Central memory CD8-positive, alpha-beta T cell (primary cell): ENCODE measurements at places on chromosomes 5 and 9.

GRCh38 chr9:13450723-13451122 lies 171.2 kb upstream of the MPDZ start:
- DNase-seq = no peak

DNA sequence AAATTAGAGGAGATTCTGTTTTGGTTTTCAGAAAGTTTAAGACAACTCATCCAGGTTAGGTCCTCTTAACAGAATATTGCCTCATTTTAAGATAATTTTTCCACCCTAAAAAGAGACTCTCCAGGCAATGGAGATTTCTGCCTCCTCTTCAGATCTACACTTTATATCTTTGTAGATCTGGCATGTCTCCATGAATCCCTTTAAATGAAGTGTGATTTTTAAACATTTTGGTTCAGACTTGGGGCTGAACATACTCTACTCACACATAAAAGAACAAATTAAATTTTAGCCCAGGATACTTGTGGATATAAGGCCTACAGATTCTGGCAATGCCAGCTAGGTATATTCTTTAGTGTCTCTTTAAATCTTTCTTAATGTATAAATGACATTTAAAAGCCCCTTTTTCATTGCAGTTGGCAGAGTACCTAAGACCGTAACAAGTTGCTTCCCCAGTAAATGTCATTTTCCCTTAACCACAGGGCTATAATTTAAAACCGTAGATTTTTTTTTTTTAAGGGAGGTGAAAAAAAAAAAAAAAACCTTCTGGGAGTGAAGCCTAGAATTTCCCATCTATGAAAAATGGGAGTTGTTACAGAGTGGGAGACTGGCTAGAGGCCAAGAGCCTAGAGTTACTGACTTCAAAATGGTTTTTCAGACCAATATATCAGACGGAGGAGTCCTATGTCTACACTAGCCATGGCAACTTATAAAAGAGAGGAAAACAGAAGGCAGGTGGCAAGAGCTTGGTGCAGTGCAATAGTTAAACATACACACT lies 207.8 kb upstream of the TARS1 start:
- DNase-seq = no peak

DNA sequence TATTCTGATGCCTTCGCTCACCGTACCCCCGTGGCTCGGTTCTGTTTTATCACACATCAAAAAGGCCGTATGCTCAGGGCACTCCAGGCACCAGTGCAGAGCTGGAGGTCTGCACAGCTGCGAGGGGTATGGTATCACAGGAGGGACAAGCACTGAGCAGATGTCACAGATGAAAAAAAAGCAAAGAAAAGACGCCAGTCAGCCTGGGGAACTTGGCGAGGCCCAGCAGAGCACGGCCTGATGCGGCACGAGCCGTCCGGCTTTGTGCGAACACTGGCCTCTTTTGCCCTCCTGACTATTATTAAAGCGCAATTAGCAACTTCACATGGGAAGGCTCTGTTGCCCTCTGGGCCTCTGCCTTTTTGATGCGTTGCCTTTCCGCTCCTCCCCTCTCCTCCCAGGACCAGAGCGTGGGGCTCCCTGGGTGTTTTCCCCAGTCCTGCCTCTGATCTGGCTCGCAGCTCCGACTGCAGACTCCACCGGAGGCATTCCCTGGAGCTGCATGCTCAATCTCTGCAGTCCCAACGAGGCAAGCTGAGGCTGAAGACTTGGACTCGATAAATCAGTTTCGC lies 44.4 kb downstream of the AK8 start:
- no peak for DNase-seq

DNA sequence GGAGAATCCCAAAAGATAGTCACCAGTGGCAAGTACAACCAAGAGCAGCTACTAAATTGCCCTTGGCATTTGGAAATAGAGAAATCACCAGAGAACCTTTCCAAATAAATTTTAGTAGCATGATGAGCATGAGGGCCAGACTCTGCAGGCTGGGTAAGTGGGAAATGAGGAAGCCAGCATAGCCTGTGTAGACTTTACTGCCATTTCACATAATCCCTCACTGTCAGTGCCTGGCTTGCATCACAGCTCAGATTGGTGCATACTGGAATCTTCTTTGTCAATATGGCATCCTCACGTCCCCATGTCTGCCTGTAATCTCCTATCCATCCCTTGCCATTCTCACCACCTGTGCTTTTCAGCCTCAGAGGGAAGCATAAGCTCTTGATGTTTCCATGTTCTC lies 14.5 kb downstream of the GRAMD2B start:
- DNase-seq = no peak

GRCh38 chr5:43336159-43336558 lies 22.9 kb upstream of the HMGCS1 start:
- DNase-seq = no peak
